ENCODE measurements at places on chromosomes 11 and 22.

- peak; percentile 39 for DNase-seq
These were observed 593 bp downstream of the SSH3 start for GRCh38 chr11:67303835-67304411.

- no peak for DNase-seq
These were observed 10.3 kb upstream of the CCDC86 start for GRCh38 chr11:60831501-60832079.

DNA sequence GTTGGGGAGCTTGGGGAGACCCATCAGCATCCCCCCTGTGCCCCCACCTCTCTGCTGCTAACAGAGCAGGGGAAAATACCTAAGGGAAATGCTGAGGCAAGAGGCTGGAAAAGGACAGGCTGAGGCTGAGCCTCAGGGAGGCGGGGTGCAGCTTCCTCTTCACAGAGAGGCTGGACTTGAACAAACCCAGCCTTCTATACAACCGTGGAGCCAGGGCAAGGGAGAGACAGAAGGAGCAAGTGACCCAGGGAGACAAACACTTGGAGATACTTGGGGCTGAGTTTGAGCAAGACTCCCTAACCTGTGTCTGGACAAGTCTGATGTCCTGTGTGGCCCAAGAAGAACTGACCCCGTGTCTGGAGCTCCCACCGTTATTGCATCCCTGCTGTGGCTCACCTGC, at the start of gene SLCO2B1:
TSS of gene SLCO2B1 (plus strand) at position 229 of the 400 bp plus-strand sequence. CDS start 275 bp downstream, outside the sequence.
- no peak for DNase-seq

DNA sequence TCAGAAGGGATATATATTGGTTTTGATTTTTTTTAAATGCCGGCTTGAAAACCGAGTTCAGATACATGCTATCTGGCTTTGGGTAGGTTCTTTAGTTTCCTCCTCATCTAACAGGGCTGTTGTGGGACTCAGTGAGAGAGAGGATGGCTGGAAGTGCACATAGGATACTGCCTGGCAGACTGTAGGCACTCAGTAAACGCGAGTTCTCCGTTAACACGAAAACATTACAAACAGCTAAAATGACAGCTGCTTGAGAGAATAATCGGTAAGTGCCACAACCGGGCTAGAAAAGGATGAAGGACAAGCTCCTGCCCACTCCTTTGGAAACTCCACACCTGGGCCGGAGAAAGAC, 369 bp downstream of the XRRA1 start:
- peak; percentile 37 for DNase-seq

DNA sequence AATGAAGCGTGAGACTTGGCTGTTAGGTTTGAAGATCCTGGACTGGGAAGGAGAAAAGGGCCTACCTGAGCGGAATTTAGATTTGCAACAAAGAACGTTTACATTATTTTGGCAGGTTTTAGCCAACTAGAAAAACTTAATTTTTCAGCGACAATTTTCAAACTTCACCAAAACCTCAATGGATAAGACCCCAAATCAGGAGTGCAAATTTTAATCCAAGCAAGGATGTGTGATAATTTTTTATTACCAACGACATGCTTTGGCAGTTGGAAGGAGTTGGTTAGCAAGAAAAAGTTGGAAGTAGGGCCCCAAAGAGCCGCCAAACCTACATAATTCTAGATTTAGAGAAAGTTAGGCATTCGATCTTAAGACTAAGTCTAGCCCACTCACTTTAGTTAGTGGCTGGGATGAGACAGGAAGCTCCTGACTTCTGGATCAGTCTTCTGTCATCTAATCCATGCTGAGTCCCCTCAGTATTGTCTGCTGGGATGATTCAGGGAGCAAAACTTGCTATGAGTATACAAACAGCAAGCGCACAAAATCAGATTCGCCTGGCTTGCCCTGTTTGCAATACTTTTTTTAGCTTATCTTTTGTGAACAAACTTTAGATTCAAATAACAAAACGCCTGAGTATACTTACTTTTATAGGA, 787 bp upstream of the RDX start:
- DNase-seq = no peak

DNA sequence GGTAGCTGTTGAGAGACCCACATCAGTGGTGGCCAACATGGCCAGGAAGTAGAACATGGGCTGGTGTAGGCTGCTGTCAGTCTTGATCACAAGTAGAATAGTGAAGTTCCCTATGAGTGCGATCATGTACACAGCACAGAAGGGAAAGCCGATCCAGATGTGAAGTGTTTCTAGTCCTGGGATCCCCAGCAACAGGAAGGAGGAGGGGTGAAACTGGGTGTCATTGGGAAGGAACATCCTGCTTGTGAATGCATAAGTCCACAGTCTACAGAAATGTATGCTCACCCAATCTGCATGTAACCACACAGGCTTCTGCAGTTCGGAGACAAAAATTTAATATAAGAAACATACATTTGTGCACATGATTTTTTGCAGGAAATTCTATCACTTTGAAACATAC, at the start of gene OR52E2:
TSS of gene OR52E2 (minus strand) at position 237 of the 400 bp plus-strand sequence. CDS start at position 237, 0 bp downstream.
- DNase-seq = no peak

Data from D341Med (cell line).